Liver (tissue), 10 donors: ENCODE measurements at places on chromosomes 2 and 18.

DNA sequence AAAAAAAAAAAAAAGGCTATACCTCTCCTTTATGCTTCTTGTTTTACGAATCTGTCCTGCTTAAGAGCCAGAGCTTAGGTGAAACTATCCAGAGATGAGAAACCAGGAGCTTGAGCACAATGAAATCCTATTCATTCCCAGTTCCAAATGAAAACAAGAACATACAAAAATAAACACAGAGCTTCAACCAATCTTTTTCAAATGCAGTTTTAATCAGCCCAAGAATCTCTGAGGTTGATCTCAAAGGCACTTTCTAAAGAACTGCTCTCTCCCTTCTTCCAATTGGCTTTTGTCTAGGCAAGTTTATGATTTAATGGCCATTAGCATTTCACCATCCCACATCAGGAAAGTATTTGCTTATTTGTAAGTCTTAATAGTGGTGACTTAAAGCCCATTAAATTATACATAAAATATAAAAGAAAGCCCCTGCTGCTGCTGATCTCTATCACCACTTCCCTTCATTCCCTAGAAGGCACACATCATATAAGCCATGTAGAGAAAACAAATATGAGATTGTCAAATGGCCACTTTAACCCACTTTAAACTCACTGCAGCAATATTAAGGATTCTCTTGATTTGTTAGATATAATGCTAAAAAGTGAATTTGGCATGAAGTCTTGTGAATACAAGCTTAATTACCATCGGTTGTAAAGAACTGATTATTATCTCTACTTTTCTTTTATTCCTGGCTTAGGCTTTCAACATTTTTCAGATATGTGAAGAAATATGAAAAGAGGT lies 29.3 kb upstream of the SCN9A start:
- no peaks in the 10 kb centered on the region for H3K4me1 ChIP-seq
- H3K27me3 ChIP-seq: no peaks in the 10 kb centered on the region

GRCh38 chr2:165790466-165790865 lies 3.6 kb downstream of the GALNT3 start:
- H3K4me3 ChIP-seq: no peak overlapping the region
- no peaks in the 10 kb centered on the region for H3K36me3 ChIP-seq
- H3K4me1 ChIP-seq: peaks cover 14% of the 10 kb centered on the region
- no peak overlapping the region for H3K27ac ChIP-seq
- H3K27me3 ChIP-seq: no peaks in the 10 kb centered on the region

- H3K4me1 ChIP-seq: peaks cover 30% of the 10 kb centered on the region
- H3K27me3 ChIP-seq: no peaks in the 10 kb centered on the region
- peak; percentile 56 for DNase-seq
- peak within 1 kb of the TSS; percentile 88 for H3K27ac ChIP-seq
- H3K36me3 ChIP-seq: peaks cover 3% of the 10 kb centered on the region
Observed at GRCh38 chr2:164620873-164621763, at the start of gene GRB14. TSS of gene GRB14 (minus strand) at chr2:164621482. CDS start at chr2:164621309, 173 bp downstream.

DNA sequence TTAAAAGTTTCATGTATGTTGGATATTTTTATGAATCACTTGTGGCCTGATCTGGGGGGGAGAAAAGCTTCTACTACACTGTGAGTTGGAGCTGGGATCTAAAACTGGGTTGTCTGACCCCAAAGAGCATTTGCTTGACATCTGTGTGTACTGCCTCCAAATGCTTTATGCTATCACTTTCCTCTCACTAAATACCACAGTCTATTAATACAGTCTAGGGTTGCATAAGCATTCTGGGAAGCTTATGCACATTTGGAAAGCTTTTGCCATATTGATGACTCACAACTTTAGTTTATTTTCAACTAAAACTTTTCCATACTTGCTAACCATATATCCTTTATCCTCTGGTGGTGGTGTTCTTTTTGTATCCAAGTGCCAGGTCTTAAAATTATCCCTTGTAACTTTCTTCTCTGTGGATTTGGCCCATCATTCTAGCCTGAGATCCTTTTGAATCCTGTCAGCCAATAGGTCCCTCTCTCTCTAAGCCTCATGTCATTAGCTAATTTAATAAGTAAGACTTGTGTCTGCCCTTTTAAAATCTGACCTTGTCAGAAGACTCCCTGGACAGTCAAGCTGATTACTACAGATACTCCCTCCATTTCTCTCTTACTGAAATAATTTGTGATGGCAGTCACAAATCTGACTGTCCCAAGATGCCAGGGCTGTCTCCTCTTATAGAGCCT lies 72.7 kb downstream of the NXPH2 start:
- H3K4me3 ChIP-seq: no peak overlapping the region
- no peak overlapping the region for H3K27ac ChIP-seq

- DNase-seq: no peak
- H3K4me1 ChIP-seq: no peaks in the 10 kb centered on the region
- no peak overlapping the region for H3K4me3 ChIP-seq
- no peak overlapping the region for H3K27ac ChIP-seq
Observed at GRCh38 chr18:3513481-3513880, 63.5 kb downstream of the TGIF1 start.

GRCh38 chr18:49531678-49532153 lies 30.1 kb upstream of the LIPG start:
- no peak for DNase-seq
- peak overlapping the region; percentile 22 for H3K4me3 ChIP-seq
- H3K36me3 ChIP-seq: no peaks in the 10 kb centered on the region
- H3K4me1 ChIP-seq: no peaks in the 10 kb centered on the region
